H1 (cell line): ENCODE measurements at places on chromosomes 2 and 18.

DNA sequence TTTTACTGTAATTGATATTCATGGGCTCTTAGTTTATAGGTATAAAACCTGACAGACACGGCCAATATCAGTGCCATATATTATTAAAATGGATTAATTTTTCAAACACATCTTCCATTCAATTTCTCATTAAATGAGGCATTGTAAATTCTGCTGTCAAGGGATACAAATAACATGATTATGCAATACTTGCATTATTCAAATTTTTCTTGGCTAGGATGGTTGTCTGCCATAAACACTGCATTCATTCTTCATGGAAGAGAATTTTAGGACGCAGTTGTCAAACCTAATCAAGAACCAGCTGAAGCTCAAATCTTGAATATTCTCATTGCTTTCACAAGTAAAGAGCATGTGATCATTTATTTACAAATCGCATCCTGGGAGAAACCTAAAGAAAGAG, 255.6 kb downstream of the RDH14 start:
- no peak for DNase-seq

- DNase-seq: peak; percentile 75
These were observed 719.5 kb downstream of the DPP10 start for GRCh38 chr2:115161771-115162493.

DNA sequence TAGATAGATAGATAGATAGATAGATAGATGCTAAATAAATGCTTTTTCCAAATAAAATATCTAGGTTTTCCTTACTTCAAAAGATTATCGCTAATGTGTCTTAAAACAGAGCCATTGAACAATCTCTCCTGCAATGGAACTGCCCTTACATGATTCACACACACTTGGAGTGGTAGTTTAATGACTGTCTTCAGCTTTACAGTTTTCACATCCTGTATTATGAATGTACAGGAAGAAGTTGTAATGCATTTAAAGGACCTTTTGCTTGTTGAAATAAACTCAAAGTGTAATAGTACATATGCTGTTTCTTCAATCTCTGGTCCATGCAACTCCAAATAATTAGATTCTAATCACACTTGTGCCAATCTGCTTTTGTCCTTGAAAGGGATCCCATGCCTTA, 797.6 kb upstream of the CDH2 start:
- DNase-seq: no peak

DNA sequence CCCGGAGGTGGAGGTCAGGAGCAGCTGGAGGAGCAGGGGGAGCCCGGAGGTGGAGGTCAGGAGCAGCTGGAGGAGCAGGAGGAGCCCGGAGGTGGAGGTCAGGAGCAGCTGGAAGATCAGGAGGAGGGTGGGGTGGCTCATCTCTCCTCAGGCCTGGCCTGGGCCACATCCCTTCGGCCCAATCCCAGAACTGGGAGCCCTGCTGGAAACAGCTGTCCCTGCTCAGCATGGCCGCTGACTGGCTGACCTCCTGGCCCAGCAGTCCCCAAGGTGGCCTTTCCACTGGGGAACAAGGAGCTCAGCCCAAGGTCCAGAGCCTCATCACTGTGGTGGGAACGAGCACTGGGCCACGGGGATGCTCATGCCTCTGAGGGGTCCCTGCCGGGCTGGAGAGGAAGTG, 66.6 kb upstream of the LAPTM4A start:
- DNase-seq: no peak

DNA sequence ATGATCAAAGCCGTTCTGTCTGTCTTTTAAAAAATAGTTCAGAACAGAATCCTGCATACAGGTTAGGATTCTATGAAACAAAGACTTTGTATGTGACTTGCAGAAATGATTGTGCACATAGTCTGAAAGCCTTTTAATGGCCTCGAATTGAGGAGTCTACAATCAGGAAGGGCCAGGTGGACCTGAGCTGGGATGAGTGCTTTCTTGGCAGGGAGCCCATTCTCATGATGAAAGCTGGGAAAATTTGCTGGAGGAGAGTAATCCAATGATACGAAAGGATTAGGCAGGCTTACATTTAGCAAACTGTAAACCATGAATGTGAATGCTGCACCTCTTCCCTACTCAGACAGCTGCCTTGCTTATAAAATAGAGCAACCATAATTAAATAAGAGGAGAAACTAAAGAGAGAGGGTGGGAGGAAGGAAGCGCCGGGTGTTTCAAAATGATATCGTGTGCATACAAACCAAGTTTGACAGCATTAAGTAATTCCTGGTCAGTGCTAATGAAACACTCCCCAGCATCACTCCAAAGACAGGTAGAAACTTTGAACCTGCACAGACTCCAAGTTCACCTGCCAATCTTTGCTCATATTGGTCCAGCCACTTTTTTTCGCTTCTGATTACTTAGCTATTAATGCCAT, 23.7 kb upstream of the CXCR4 start:
- DNase-seq: no peak

GRCh38 chr2:217774232-217774631, 228.6 kb downstream of the TNS1 start:
- DNase-seq: no peak

- no peak for DNase-seq
These were observed 225.9 kb upstream of the NCKAP5 start for GRCh38 chr2:133794114-133794513.

DNA sequence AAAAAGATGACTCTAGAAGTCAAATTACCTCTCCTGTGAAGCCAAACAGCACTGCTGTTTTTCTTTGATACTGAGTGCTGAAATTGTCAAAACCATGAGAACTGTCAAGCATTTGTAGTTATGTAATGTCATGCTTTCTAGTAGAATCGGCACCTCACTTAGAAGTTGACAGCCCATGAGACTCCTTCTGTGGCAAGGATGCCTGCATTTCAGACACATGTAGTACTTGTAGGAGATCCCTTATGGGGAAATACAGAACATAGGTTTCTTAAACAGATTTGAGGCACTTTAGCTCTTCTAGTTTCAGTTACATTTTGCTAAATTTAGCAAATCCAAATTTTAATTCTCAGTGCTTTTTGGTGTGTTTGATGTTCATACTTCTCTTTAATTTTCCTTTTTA, 15.7 kb downstream of the ZNF407 start:
- no peak for DNase-seq

- DNase-seq: peak; percentile 66
These were observed 802.9 kb upstream of the ID2 start for GRCh38 chr2:7878786-7879482.

- no peak for DNase-seq
These were observed 32.3 kb downstream of the UBXN4 start for GRCh38 chr2:135773917-135774316.

- DNase-seq: no peak
These were observed 44.9 kb upstream of the ID2 start for GRCh38 chr2:8636721-8637636.

- no peak for DNase-seq
These were observed 48.0 kb upstream of the LPIN2 start for GRCh38 chr18:3060667-3061580.

GRCh38 chr2:164511738-164512137, 109.5 kb downstream of the GRB14 start:
- no peak for DNase-seq

GRCh38 chr2:55891671-55892094, 31.9 kb downstream of the EFEMP1 start:
- DNase-seq: no peak

DNA sequence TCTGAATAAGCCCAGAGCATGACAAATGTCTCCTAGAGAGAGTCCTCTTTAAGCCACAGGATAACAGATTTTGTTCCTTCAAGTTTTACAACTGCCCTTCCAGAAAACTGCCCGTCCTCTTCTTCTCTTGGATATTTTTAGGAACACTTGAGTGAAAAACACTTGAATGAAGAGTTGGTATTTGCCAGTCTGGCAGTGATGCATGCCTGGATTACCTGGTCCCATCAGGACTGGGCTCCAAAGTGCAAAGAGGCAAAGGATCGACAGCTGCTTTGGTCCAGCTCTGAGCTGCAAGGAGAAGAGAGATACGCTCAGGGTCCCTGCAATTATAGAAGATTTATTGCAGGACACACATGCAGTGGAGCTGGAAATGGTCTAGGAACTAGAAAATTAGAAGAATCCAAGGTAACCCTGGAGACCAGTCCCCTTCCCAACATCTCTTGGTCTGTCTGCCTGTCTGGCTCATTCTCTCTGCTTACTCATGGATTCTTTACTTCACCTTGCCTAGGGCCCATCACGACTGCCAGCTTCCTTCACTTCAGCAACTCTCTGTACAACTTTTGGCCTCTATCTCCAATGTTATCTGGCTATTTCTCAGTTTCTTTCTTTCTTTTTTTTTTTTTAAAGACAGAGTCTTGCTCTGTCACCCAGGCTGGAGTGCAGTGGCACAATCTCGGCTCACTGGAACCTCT, 112.1 kb upstream of the SIX2 start:
- DNase-seq: no peak

GRCh38 chr18:74273394-74273793, 18.4 kb downstream of the CYB5A start:
- DNase-seq: no peak

GRCh38 chr2:27518113-27518781, 21.6 kb downstream of the GCKR start:
- no peak for DNase-seq

- no peak for DNase-seq
These were observed 237.3 kb downstream of the GALR1 start for GRCh38 chr18:77486985-77487384.

DNA sequence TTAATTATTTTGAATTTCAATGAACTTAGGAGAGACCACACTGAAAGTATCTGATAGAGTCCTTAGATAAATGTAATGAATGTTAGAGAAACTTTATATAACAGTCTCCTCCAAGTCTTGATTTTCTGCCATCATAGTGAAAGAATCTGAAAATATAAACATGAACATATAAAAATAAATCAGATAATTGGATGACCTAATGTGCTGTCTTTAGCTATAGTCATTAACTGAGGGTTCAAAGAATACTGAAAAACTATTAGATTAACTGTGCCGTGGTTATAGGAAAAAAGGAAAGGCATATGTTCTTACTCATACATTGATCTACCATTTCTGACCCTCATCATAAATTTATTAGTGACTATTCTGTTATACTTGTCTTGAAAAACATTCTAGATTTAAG, 47.0 kb upstream of the SPAG16 start:
- no peak for DNase-seq

- no peak for DNase-seq
These were observed 1.4 kb downstream of the GPR35 start for GRCh38 chr2:240626531-240627300.

- DNase-seq: no peak
These were observed 3.5 kb upstream of the ZSWIM2 start for GRCh38 chr2:186852508-186852907.

DNA sequence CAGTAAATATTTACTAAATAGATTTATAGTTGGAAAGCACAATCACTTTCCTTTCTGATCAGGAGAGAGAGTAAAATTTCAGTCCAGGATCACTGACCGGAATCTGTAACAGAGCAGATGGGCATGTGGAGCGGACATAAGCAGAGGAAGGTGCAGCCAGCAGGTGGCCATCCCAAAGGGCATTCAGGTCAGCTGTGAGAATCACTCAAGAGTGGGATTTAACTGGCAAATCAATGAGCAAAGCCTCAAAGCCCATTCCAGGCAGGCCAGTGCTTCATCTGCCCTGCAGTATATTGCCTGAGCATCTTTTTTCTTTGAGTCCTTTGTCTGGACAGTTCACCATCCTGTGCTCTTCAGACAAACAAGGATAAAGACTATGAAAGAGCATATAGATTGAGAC, 166.4 kb upstream of the SLC14A2 start:
- no peak for DNase-seq

GRCh38 chr2:132891498-132891897, 221.5 kb upstream of the LYPD1 start:
- no peak for DNase-seq

- DNase-seq: no peak
These were observed 1258.3 kb upstream of the GYPC start for GRCh38 chr2:125397535-125398251.

GRCh38 chr2:47225061-47225783, 70.1 kb upstream of the STPG4 start:
- no peak for DNase-seq

DNA sequence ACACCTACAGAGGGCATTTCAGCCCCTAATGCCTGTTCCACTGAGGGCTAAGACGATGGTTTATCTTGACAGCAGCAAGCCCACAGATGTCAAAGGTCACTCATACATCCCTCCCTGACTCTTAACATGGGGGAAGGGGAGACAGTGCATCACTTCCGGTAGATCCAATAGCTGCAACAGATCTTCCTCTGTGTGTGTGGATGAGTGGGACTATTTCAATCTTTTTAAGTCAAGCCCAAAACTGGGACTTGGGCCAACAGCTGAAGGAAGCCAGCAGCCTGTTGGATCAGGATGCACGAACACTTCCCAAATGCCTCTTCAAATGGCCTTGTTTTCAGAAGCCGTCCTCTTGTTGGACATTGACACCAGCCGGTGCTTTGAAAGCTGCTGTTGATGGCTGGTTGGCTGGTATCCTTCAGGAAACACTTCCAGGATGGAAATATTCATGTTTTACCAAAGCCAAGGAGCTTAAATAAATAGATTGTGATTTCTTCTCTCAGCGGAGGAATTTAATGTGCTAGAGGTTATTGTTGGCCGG, 59.2 kb downstream of the IL1R2 start:
- no peak for DNase-seq

DNA sequence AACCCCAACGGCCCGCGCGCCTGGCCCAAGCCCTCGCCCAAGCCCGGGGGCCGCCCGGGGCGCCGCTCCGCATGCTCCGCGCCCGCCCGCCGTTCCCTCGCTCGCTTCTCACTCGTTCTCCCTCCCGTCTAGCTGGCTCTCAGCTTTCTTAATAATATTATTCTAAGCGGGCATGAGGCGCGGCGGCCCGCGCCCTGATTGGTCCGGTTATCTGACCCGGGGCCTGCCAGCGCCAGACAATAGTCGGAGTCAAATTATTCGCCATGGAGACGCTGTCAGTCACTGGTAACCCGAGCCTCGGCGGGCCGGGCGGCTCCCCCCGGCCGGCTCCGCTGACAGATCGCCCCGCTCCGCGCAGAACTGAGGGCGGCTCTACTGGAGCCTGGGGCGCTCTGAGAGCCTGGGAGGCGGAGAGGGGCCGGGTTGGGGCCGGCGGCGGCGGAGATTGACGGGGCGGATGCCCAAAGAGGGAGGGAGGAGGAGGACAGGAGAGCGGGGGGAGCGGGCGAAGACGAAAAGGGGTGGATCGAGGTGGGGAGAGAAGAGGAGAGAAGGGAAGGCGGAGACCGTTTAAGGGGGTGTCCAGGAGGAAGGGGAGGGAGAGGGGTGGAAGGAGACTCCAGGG, at the start of gene SIX2:
SIX2 (minus strand) TSS at position 150 of the 625 bp plus-strand sequence. CDS start 342 bp downstream, outside the sequence.
- DNase-seq: peak; percentile 93

DNA sequence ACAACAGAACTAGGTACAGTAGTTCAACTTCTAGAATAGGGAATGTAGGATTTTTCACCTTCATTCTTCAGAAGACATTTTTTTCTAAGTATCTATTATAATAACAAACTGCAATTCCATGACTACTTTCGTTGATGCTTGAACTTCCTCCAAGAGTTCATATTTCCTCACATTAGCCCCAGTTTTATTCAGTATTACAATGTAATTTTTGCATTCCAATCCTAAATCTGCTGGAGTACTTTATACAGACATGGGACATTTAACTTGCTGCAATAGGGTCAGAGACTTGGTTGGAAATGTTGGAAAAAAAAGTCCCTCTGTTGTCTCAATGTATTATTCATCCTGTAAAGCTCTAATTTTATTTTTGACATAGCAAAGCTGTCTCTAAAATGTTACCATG, 19.6 kb upstream of the FTCDNL1 start:
- no peak for DNase-seq

GRCh38 chr18:48931680-48932461, 18.9 kb downstream of the SMAD7 start:
- no peak for DNase-seq

- DNase-seq: no peak
These were observed 183.4 kb downstream of the CALCRL start for GRCh38 chr2:187264612-187265011.

GRCh38 chr2:238445409-238446190, 18.9 kb downstream of the ASB1 start:
- DNase-seq: peak; percentile 19
